ENCODE measurements at places on chromosomes 1 and 21.

- DNase-seq, result no peak
These were observed 172.7 kb downstream of the PATJ start for GRCh38 chr1:61914823-61915482.

- no peak for DNase-seq
These were observed 9.7 kb downstream of the PLA2G2F start for GRCh38 chr1:20148571-20149500.

DNA sequence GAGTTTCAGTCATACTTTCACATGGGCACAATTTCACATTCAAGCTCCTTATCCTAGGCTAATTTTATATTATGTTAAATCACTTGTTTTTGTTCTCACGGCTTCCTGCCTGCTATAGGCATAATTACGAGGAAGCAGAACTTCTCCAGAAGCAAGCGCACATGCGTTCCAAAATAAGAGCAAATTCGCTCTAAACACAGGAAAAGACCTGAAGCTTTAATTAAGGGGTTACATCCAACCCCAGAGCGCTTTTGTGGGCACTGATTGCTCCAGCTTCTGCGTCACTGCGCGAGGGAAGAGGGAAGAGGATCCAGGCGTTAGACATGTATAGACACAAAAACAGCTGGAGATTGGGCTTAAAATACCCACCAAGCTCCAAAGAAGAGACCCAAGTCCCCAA, at the start of gene CORT:
Gene CORT (plus strand): TSS at position 281 of the 400 bp plus-strand sequence. CDS start 193 bp downstream, outside the sequence.
- DNase-seq, result no peak

- no peak for DNase-seq
These were observed 228.8 kb downstream of the PBX1 start for GRCh38 chr1:164787834-164788231.

GRCh38 chr1:40582116-40582515, 50.7 kb downstream of the ZNF684 start:
- DNase-seq, result no peak

GRCh38 chr1:27520651-27521050, 30.7 kb upstream of the WASF2 start:
- DNase-seq, result no peak

- DNase-seq, result no peak
These were observed 12.6 kb downstream of the MTF1 start for GRCh38 chr1:37846647-37847339.

GRCh38 chr1:185860859-185861258, 126.7 kb downstream of the HMCN1 start:
- DNase-seq, result no peak

DNA sequence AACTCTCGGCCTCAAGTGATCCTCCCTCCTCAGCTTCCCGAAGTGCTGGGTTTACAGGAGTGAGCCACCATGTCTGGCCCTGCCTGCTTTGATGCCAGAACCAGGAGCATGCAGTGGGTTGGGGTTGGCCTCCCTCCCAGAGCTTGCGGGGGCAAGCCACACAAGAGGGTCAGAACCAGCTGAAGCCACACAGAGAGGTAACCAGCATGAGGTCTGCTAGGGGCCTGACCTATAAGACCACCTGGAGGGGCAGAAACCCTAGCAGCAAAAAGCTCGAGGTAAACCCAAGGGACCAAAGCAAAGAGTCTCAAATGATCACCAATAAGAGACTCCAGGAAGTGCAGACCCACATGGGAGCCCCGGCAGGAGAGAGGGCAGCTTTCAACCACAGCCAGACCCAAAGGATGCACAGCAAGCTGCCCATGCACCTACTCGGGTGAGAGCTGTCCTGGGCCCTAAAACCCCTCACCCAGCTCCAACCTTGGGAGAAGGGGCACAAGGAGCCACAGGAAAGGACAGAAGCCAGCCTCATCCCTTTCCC, 81.2 kb downstream of the TOMM20 start:
- DNase-seq, result no peak

DNA sequence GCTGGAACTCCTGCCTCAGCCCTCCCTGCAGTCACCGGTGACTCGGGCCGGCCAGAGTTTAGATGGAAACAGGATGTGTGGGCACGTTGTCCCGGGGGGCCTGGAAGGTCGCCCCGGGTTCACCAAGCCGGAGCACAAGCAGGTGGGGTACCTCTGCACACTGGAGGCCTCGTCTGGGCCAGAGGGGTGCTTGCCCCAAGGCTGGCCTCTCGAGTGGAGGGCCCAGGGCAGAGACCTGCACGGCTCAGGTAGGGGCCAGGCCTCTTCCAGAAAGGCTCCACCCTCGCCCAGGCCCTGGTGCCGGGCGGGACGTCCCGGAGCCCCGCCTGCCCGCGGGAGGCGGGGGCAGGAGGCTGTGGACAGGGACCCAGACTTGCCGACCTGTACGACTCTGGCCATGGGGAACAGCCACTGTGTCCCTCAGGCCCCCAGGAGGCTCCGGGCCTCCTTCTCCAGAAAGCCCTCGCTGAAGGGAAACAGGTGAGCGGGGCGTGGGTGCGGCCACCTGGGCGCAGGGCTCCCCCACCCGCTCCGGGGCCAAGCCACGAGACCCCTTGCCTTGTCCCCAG, at the start of gene PLEKHN1:
Gene PLEKHN1 (plus strand): TSS at position 348 of the 569 bp plus-strand sequence. CDS start 50 bp downstream, at position 398.
- DNase-seq, result peak; percentile 69

- no peak for DNase-seq
These were observed 11.7 kb downstream of the EIF2D start for GRCh38 chr1:206600527-206600926.

GRCh38 chr1:162389021-162389818, 7.7 kb downstream of the C1orf226 start:
- no peak for DNase-seq

DNA sequence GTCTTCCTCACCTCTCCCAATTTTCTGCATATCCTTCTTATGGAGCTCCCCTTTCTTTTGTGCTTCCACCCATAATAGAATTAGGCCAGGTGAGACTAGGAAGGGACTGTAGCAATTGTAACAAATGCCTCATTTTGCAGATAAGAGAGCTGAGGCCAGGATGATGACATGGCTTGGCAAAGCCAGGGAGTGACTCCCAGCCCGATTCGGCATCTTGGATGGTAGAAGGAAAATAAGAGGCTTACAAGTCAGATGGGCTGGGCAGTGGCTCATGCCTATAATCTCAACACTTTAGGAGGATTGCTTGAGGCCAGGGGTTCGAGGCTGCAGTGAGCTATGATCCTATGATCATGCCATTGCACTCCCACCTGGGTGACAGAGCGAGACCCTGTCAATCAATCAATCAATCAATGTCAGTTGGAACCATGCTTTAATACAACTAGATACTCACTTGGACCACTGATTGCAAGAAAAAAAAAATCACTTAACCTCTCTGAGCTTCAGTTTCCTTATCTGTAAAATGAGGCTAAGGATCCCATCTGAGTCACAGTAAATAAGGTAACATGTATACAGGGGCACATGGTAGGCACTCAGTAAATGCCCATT, 51.6 kb downstream of the PLEKHA6 start:
- no peak for DNase-seq

- DNase-seq, result no peak
These were observed 30.6 kb downstream of the DPT start for GRCh38 chr1:168698453-168698852.

DNA sequence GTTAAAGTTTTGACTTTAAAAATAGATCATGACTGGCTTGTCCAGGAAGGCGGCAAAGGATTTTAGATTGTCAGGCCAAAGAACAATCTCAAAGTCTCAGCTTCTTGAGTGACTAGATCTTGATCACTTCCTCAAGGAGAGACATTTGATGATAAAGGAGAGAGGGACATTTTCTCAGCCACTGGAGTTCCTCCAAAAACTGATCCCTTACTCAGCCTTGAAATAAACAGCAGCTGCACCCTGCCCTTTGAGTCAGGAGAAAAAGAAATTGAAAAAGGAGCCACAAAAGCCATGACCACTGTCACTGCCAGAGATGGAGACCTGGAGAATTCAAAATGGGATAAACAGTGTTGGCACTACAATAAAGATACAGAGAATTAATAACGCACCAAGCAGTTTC, 288.4 kb upstream of the PRMT6 start:
- DNase-seq, result peak; percentile 14

GRCh38 chr1:20073256-20073655, 3.3 kb downstream of the PLA2G5 start:
- DNase-seq, result no peak

DNA sequence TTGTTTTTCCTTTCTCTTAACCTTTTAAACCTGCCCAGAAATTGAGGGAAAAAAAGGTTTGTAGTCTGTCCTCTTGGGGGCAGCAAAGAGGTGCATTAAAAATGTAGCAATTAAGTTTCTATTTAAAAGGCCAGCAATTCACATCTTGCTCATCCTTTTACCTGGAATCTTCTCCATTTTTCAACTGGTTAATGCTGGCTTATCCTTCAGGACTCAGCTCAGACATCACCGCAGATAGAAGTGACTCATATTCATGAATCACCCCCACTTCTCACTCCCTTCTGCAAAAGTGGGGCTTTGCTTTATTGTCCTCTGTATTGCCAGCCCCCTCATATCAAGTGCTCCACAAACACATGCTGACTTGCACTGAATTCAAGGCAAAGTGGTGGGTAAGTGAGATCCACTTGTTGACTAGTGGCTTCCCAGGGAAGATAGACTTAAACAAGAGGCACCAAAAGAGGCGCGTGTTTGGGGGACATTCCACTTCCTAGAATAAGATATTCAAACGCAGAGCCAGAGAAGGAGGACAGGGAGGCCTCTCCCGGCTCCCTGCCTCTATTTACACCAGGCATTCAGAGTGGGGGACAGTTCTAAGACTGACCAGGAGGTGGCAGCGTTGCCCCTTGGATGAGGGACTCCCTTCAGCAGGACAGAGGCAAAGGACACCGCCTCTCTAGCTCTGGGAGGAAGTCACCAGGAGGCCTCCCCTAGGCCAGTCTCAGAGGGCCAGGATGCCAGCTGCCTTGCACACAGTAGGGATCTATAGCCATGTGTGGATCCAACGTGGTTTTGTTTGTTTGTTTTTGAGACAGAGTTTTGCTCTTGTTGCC, 23.2 kb upstream of the ZNF648 start:
- DNase-seq, result peak; percentile 89

GRCh38 chr1:210722410-210723081, 393.8 kb downstream of the HHAT start:
- DNase-seq, result no peak

DNA sequence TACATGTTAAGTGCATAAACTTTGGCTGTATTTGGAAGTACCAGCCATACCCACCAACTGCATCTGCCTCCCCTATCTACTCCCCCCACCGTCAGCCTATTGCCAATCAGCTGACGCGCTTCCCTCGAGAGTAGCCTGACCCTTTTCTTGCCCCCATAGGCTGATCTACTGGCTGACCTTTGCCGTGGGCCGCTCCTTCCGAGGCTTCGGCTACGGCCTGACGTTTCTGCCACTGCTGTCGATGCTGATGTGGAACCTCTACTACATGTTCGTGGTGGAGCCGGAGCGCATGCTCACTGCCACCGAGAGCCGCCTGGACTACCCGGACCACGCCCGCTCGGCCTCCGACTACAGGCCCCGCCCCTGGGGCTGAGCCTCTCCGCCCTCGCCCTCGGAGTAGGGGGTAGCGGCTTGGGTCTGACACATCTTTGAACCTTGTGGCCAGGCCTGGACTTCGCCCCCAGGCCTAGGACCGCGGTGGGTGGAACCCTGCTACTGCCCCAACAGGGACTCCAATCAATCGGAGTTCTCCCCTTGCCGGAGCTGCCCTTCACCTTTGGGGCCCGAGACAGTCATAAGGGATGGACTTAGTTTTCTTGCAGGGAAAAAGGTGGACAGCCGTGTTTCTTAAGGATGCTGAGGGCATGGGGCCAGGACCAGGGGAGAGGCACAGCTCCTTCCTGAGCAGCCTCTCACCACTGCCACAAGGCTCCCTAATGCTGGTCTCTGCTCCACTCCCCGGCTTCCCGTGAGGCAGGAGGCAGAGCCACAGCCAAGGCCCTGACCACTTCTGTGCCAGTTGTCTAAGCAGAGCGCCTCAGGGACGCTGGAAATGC, 4.0 kb downstream of the GLMP start:
- DNase-seq, result peak; percentile 98

GRCh38 chr1:184075055-184076029, 23.8 kb downstream of the TSEN15 start:
- peak; percentile 64 for DNase-seq

DNA sequence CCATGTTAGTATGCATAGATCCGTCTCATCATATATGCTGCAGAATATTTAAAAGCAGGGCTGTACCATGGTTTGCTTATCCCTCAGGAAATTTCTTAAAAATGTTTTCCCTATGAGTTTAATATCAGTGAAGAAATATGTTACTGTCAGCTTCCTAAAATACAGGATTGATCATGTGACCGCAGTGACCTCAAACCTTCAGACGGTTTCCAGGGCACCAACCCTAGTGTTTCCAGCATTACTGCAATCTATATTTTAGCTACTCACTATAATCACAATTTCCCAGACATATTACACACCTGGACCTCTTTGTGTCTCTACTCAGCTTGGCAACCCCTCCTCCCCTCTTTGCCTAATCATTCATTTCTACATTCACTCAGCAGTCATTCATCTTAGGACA, 7.7 kb upstream of the SDHB start:
- DNase-seq, result no peak

DNA sequence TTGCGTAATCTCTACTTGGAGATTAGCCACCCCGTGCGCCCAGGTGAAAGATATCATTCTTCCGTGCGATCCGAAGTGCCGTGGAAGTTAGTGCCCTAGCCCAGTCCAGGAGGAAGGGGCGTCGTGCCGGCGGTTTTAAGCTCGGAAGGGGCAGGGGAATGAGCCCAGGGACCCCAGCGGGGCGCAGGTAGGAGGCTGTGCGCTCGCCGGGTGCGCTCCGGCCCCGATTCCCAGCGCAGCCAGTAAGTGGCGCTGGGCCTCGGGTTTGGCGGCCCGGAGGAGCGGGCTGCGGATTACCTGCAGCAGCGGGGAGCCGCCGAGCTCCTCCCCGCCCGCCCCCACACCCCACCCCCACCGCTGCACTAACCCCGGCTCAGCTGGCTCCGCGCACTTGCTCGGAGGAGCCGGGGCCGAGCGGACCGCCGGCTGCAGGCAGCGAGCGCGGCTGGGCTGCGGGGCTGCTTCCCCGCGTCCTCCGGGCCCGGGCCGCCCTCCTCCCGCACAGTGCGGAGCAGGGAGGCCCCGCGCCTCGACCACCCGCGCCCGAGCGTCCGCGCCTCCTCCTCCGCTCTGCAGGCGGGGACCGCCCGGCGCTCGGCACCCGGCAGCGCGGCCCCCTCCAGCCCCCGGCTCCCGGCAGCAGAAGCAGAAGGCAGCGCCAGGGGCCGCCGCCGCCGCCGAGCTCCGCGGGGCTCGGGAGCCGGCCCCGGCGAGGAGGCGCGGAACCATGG, at the start of gene RYR2:
Gene RYR2 (plus strand): TSS at position 390 of the 731 bp plus-strand sequence. CDS start 338 bp downstream, at position 728.
- peak; percentile 31 for DNase-seq

- DNase-seq, result no peak
These were observed 714.9 kb downstream of the ADGRL2 start for GRCh38 chr1:82515650-82516049.

- DNase-seq, result no peak
These were observed 28.4 kb upstream of the NRIP1 start for GRCh38 chr21:15093216-15093615.

- DNase-seq, result no peak
These were observed 91.6 kb downstream of the SCCPDH start for GRCh38 chr1:246815693-246816270.

- DNase-seq, result peak; percentile 42
These were observed 9.6 kb downstream of the VPS26C start for GRCh38 chr21:37257511-37257966.

GRCh38 chr1:16900751-16901150, 5.0 kb downstream of the RNU1-2 start:
- DNase-seq, result no peak
